Astrocyte of the cerebellum (primary cell): ENCODE measurements at places on chromosomes 3 and 15.
A peak's percentile ranks its signal among the peaks of the same experiment; 100 is the strongest.

- DNase-seq: no peak
These were observed 7.4 kb downstream of the MESD start for GRCh38 chr15:80982205-80982604.

- no peak for DNase-seq
These were observed 314.9 kb upstream of the NECTIN3 start for GRCh38 chr3:110756705-110757104.

DNA sequence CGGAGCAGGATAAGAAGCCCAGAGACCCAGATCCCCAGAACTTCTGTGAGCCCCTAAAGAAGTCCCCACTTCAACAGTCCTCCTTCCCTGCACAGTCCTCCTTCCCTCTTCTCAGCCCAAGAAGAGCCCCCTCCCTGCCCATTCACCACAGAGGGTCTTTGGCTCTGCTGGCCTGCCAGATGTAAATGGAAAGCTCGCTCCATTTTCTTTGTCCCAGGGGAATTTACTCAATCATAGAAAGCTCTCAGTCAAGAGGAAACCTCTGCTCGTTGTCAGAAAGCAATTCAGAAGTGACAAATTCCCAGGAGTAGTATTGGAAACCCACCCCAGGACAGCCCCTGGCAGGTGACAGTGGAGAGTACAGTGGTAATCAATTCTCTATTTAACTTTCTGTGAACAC is 105.5 kb upstream of the SMAD3 start:
- DNase-seq: no peak

DNA sequence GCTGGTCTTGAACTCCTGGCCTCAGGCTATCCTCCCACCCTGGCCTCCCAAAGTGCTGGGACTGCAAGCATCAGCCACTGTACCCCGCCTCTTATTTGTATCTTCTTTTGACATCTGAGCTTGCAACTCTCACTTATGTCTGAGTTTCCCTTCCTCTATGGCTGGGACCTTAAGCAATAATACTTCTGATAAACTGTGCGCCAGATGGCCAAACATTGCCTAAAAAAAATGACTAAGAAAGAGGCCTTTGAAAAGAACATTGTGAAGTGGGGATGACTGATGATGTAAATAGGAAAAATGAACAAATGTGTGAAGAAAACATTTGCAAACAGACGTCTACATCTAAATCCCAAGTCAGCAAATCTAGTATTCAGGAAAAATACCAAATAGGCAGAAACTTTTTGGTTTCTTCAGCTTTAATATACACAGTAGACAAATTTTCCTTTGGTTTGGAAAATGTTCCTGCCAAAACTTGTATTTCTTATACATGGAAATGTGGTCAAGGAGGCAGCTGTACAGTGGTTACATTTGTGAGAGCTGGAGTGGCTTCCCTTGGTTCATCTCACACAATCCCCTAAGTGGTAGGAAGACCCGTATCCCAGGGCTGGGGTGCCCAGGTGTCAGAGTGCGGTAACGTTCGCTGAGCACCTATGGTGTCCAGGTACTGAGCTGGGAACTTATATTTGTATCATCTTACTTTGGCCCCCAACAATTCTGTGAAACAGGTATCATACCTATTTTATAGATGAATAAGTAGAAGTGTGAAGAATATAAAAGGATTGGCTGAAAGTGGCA is 11.6 kb upstream of the TFRC start:
- no peak for DNase-seq

- no peak for DNase-seq
These were observed 24.0 kb downstream of the CFAP100 start for GRCh38 chr3:126418661-126419131.

- DNase-seq: no peak
These were observed 41.4 kb upstream of the LMCD1 start for GRCh38 chr3:8460050-8460708.

DNA sequence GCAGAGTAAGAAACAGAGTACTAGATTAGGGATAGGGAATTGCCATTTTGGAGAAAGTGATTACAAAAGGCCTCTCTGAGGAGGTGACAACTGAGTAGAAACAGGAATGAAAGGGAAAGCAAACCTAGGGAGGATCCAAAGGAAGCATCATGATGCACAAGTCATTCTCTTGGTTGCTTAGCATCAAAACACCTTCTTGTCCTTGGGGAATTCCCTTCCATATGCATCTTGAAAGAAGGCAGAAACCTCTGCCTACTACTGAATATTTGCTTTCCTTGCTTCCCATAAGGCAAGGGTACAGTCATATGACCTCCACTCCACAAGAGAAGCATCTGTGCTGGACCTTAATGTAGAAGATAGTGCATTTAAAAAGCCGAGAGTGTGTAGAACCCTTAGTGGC is 24.1 kb downstream of the GABPB1 start:
- DNase-seq: no peak

DNA sequence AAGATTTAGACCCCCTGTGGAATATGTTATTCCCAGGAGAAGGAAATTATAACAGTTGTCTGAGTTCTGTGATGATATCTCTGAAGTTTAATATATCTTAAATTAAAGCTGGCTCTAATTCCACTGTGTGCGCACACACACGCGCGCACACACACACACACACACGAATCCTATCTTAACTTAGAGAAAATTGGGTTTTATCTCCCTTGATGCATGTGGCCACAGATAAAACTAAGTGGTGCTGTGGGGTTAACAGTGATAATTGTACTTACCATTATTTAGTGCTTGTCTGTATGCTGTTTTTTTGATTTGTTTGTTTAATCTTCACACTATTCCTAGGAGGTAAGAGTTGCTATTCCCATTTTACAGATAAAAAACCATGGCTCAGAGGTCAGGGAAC is 7.4 kb downstream of the EEFSEC start:
- no peak for DNase-seq

- DNase-seq: no peak
These were observed 281.7 kb downstream of the XXYLT1 start for GRCh38 chr3:194989241-194989640.

GRCh38 chr3:148532326-148532725 is 165.4 kb upstream of the AGTR1 start:
- DNase-seq: no peak

- DNase-seq: no peak
These were observed 8.1 kb upstream of the LRRC2 start for GRCh38 chr3:46574243-46574646.

- DNase-seq: no peak
These were observed 66.2 kb upstream of the ONECUT1 start for GRCh38 chr15:52856286-52856685.

DNA sequence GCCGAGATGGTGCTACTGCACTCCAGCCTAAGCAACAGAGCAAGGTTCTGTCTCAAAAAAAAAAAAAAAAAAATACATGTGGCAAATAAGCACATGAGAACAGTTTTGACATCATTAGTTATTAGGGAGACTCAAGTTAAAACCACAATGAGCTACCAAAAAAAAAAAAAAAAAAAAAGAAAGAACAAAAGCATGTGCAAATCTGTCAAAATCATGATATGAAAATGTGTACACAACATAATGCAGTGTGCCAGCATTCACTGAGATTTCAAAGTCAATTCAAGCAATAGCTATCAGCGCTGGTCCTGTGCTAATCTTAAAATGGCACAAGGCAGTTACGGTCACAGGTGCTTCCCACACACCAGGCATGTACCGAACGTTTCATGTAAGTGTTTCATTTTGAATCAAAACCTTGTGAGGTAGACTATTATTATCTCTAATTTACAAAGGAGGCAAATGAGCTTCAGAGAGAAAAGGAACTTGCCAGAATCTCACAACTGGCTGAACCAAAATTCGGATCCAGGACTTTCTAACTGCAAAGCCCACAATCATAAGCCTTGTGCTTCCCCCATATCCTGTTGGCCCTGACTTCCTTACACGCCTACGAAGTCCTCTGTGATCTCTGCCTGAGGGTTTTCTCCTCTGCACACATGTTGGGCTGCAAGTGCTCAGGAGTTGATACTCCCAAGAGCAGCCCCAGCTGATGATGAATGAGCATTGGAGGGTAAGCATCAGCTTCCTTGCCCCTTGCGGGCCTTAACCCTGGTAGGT is 200.1 kb upstream of the PROK2 start:
- DNase-seq: no peak

GRCh38 chr3:105752791-105753415 is 115.9 kb downstream of the CBLB start:
- DNase-seq: no peak

DNA sequence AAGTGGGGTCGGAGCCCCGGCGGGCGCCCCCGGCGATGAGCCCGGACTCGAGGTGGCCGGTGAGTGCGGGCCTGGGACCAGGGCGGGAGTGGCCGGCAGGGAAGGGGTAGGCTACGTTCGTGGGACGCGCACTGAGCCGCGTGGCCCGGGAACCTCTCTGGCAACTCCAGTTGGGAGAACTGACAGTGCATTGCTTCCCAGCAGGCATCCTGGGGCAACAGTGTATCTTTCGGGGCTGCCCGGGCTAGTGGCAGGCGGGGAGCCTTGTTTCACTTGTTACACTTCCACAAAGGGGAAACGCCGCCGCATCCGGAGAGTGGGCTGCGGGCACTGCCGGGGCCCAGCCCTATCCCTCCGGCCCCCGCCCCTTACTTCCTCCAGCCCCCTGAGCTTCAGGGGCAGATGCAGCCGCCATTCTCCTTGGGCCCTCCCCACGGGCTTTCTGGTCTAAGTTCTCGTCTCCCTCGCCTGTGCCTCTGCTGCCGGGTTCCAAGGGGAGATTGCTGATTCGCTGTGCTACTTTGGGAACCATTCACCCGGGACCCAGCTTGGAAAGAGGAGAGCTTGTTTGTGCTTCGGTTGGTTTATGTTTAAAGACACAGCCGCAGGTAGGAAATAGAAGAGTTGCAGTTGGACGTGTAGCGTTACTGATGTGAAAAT is 675 bp downstream of the BRPF1 start:
- no peak for DNase-seq

- peak; percentile 38 for DNase-seq
These were observed 7.4 kb downstream of the EDEM1 start for GRCh38 chr3:5194801-5195509.

- DNase-seq: no peak
These were observed 474.4 kb downstream of the NTRK3 start for GRCh38 chr15:87781959-87782625.

DNA sequence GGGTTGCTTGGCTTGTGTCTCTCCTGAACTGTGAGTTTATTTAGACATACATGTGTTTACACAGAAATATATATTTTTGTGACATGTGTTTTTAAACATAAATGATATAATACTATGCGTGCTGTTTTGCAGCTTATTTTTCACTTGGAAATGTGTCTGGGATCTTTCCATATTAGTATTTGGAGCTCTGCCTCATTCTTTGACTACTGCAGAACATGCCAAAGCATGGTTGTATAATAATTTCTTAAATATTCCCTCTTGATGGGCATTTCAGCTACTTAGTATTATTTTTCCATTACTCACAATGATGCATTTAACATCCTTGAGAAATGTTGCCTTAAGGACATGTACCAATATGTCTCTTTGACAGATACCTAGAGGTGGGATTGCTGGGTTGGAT is 19.5 kb downstream of the ANAPC13 start:
- no peak for DNase-seq

DNA sequence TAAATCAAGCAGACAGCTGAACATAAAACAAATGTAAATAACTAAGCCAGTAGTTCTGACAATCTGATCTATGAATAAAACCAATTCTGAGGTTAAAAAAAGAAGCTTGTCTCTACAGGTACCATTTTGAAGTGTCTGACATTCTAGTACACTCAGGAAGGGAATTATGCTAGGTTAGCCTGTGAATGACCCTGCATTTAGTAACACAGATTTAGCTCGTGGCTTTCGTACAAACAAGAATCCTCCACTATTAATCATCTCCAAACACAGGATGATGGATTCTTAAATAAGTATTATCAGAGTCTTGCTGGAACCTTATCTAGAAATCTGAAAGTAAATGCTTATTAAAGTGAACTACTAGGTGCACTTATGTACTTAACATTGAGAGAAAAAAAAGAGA is 1120.1 kb downstream of the ROBO1 start:
- no peak for DNase-seq

DNA sequence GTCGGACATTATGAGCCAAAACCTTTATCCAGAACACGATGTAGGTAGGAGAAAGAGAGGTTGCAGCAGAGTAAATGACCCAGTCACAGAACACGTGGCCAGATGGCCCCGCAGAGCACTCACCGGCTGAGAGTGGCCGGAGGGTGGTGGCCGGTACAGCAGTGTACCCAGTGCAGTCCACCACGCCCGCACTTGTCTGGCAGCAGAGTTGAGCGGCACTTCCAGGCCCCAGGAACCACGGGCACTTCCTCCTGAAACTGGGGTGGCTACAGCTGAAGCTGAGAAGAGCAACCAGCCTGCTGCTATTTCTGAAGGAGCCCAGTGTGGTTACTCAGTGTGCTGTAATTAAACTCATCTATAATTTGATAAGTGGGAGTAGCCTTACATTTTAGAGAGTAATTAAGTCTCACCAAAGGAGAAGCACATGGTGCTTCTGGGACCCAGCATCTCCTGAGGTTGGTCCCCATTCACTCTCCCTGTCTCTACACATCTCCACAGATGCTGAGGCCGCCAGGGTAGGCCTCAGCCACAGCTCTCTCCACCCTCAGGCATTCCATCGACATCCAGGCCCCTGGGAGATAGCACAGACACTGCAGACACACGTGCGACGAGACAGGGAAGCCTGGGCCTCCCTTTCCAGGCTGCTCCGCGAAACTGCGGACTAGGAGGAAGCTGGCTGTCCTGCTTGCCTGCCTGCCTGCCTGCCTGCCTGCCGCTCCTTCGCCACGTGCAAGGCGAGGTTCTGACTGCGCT is 49.8 kb downstream of the BDH1 start:
- no peak for DNase-seq

DNA sequence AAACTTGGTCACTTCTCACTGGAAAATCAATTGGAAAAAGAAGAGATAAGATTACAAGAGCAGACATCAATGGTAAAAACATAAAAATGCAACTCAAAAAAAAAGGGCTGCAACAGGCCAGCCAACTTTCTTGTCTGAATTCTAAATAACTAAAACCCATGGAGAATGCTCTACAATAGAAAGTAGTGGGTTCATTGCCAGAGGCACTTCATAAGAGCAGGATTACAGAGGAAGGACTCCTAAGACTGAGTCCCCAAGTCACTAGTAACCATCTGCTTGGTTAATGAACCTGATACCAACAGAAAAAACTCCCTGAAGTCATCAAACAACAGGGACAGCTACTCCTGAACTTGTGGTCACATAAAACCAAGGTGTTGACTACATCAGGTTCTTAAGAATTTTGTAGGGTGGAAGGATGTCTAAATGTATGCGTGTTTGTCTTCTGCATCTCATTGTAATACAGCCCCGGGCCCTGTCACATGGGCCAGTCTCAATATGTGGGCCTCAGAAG is 148.6 kb downstream of the IMPG2 start:
- DNase-seq: no peak

- DNase-seq: no peak
These were observed 79.5 kb downstream of the KBTBD8 start for GRCh38 chr3:67077656-67078055.

- DNase-seq: no peak
These were observed 192.6 kb upstream of the LYSMD4 start for GRCh38 chr15:99925661-99926461.
